ENCODE measurements at places on chromosomes 6 and 20.

- DNase-seq, result no peak
These were observed at the start of gene IMPG1 for GRCh38 chr6:76072562-76072961. Gene IMPG1, minus strand, starts transcription at chr6:76072662. Its CDS starts 174 bp downstream, at chr6:76072488.

- no peak for DNase-seq
These were observed 144.0 kb downstream of the LRRC1 start for GRCh38 chr6:53938810-53939209.

- DNase-seq, result no peak
These were observed 11.6 kb downstream of the CHRNA4 start for GRCh38 chr20:63349516-63349895.

GRCh38 chr6:114713690-114714089 is 370.9 kb upstream of the HS3ST5 start:
- DNase-seq, result no peak

GRCh38 chr6:217048-217659 is 75.1 kb upstream of the DUSP22 start:
- DNase-seq, result no peak

GRCh38 chr20:52280407-52280806 is 88.8 kb upstream of the ZFP64 start:
- no peak for DNase-seq

GRCh38 chr6:99521633-99522151 is 6.5 kb upstream of the USP45 start:
- no peak for DNase-seq

DNA sequence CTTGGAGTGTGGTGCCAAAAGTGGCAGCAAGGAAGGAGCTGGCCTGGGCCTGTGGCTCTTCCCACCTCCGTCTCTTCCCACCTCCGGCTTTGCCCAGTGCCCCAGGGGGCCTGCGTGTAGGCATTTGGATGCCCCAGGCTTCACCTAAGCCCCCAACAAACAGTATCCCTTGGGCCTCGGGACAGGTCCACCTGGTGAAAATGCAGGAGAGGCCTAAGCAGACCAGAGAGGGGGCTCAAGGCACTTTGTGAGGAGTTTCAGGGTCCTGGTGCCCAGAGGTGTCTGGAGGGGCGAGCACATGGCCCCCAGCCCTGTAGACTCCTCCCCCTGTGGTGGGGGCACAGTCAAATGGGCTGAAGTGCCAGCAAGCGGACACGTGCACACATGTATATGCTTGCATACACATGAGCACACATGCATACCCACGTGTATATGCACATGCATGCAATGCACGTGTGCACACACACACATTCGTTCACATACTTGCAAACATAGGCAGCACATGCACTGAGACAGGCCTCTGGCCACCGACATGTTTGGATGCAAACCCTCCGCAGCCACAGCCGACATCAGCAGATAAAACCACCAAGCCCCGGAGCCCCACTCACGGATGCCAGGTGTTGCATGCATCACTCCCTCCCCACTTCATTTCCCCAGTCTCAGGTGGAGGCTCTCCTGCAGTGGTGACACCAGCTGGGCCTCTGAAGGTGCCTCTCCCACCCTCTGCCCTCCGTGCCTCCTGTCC is 124.5 kb downstream of the TAF4 start:
- DNase-seq, result no peak

GRCh38 chr6:99590728-99591672 is 15.6 kb upstream of the PRDM13 start:
- no peak for DNase-seq

DNA sequence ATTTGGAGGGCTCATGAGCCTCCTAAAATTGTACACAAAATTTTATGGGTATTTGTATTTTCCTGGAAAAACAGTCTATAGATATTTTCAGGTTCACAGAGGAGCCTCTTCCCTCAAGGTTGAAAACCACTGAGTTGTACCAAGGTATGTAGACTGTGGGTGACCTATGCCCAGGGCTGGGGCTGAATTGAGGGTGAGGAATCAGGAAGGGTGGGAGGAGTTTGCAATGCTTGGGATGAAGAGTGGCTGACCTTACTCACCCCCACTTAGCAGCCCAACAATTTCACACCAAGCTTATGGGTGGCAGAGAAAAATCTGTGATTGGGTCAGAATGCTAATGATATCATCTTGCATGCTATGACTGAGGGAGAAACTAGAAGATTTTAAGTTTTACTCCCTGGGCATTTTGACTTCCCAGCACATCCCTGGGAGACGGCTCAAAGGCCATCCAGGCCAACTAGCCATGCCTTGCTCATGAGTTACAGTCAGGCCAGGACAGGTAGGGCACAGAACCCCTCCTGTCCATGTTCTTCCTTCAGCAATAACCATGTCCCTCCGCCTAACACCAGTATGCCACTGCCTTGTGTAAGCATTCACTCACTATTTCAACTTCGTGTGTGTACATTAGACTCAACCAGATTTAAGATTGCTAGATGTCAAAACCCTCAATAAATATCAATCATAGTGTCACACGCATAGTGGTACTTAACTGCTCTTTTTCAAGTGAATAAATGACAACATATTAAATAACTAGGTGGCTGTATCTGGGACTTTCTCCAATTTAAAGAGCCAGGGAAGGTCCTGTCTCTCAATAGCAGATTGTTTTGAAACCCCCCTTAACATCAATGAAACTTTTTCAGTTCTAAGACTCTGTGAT is 16.6 kb downstream of the ADTRP start:
- DNase-seq, result no peak

- no peak for DNase-seq
These were observed 56.7 kb downstream of the SLC22A1 start for GRCh38 chr6:160178271-160178670.

DNA sequence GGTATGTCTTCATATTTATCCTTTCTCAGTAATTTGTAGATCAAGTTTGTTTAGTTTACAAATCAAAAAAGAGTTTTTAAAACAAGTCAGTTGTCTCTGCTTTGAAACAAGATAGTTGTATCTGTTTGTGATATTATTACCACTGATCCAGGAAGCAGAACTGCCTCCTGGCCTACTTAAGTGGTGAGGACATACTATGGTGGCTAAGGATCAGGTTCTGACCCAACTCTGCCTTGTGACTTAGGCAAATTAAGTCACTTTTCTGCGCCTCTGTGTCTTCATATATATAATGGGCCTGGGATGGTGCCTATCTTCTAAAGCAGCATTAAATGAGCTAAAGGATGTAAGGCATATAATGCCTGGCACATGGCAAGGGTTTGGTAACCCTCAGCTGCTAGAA is 8.7 kb downstream of the ANKS1A start:
- no peak for DNase-seq

DNA sequence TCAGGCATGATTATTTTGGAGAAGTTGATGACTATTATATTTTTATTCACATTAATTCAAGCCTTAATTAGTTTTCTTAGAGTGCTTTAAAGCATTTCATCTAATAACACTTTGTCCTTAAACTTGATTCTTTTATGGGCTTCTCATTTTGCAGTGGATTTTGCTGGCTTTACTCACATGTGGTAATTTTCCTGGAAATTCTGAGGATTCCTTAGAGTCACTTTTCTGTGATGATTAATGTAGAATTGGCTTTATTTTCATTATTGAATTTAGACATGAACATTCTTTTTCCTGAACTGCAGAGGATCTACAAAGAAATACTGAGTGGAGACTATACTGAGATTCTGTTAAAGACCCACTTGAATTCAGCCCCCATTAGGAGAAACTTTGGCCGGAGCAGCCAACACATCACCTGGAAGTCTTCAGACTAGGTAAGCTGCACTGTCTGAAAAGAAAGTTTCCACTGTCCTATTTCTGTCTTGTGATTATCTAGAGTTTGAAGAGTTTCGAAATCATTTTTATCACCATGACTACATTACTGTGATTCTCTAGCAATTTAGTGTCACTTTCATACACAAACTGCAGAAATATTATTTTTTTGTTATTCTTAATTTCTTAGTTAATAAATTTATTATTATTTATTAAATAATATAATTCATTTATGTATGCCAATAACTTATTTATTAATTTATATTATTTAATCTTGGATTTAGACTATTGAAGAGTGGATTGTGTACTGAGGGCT is 1.9 kb downstream of the RFPL4B start:
- DNase-seq, result no peak

DNA sequence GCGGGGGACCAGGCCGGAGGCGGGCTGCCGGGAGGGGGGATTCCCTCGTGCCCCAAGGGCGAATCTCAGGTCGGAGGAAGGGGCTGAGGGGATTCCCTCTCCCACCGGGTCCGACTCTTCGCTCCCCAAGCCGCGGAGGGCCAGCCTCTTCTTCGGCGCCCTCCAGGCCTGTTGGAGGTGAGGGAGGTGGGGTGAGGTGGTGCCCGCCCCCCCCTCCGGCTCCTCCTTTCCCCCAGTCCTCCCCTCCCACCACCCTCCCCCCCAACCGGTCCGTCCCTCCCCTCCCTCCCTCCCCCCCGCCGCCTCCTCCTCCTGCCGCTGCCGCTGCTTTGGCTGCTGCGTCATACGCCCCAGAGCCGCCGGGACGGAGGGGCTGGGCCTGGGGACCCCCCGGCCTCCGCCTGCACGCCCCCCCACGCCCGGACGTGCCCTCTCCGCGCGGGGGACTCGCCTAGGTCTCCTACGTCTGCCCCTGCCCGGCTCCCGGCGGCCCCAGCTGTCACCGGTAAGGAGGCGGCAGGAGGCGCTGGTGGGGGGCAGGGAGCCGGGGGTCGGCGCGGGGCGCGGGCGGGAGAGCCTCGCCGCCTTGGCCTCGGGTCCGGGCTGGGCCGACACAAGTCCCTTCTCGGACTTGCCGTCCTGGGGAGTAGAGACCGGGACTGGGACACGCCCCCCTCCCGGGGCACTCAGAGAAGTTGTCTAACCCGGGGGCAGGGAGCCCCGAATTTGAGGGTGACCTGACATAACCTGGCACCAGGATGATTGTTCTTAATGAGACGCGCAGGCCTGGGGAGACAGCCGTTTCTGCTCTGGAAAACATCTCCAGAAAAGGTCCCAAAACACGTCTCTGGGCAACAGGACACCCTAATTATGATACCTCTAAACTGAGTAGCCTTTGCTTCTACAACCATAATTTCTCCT is at the start of gene PHF1:
Gene PHF1 (plus strand): TSS at position 304 of the 921 bp plus-strand sequence. CDS start 1,250 bp downstream, outside the sequence.
- DNase-seq, result peak; percentile 66

DNA sequence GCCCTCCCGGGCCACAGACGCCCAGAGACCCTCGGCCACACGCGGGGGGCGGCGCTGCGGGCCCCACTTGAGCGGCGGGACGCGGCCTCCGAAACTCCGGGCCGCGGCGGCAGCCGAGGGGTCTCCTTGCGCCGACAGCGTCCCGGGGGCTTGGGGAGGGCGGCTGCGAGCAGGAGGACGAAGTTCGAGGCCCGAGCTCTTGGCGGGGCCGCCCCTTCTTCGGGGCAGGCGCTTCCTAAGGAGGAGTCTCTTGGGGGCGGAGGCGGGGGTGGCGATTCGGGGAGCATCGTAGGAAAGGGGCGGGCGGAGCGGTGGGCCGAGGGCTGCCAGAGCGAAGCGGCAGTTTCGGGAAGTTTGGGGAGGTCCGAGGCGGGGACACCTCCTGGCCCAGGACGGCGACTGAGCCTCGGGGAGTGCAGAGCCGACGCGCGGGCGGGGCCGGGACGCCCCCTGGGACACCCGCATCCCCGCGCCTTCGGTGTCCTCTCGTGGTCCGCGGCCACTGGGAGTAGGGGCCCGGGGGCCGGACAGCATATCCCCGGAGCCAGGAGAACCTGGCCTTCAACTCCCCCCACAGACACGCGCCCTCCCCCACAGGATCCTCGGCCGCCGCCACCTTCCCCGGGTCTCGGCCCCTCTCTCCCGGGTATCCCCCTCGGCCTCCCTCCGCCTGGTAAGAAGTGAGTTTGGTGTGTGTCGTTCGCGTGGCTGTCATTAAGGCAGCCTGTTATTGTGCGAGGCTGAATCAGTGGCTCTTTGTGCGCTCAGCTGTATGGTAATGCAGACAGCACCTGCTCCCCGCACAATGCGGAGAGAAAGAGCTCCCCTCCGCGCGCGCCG is 613 bp upstream of the DLL1 start:
- DNase-seq, result peak; percentile 67

DNA sequence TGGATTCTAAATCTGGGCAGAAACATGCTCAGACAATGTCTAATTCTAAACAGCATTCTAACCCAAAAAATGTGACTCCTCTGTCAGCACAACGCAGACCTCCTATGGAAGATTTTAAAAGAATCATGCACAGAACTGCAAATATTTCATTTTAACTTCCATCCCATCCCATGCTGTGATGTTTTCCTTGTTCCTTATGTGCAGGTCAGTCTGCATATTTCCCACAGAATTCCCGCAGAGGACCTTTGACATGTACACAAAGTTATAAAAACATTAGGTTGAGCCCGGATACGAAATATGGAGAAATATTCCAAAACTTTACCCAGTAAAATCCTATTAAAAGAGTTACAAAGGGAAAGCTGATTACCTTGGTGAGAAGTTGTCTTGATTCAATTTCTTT is 467.1 kb upstream of the EPHA7 start:
- DNase-seq, result no peak

DNA sequence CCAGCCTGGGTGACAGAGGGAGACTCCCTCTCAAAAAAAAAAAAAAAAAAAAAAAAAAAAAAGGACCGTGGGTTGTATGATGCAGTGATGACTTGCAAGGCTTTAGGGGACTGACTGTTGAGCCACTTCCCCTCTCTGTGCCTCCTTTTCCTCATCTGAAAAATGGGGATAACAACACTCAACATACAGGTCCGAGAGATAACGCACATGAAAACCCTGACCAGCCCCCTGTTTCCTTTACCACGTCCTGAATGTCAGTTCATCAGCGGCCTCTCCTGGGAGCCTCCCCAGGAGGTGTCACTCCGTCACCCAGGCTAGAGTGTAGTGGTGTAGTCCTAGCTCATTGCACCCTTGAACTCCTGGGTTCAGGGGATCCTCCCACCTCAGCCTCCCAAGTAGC is 3.9 kb downstream of the SLA2 start:
- no peak for DNase-seq

- no peak for DNase-seq
These were observed 13.7 kb downstream of the PIGT start for GRCh38 chr20:45429618-45430017.

DNA sequence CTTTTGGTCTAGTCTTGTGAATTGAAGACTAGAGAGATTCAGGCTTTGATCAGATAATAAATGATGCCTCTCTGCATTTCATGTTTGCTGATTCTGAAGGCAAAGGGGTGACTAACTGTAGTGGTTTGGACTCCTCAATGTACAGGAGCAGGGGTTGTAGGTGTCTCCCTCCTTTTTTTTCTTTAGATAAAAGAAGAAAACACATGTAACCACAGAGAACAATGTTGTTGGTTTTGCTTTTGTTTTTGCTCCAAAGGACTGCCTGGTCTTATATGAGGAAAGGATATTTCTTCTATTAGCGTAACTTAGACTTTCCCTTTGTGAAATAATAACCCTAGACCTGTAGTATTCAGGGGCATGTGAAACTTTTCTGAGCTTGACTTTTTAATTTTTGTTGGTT is 53.2 kb downstream of the RFPL4B start:
- DNase-seq, result no peak

- DNase-seq, result no peak
These were observed 80.5 kb downstream of the SMLR1 start for GRCh38 chr6:130907687-130908086.

- no peak for DNase-seq
These were observed 223.6 kb downstream of the TTLL2 start for GRCh38 chr6:167548451-167548850.

- DNase-seq, result no peak
These were observed 219.8 kb upstream of the MANEA start for GRCh38 chr6:95357380-95358020.

- peak; percentile 36 for DNase-seq
These were observed 1.5 kb upstream of the GGT7 start for GRCh38 chr20:34874094-34874654.

- no peak for DNase-seq
These were observed 275.9 kb upstream of the EXOC2 start for GRCh38 chr6:968791-969190.

- no peak for DNase-seq
These were observed 60.2 kb downstream of the ASXL1 start for GRCh38 chr20:32418376-32418775.

GRCh38 chr6:26359765-26360164 is 5.2 kb upstream of the BTN3A2 start:
- DNase-seq, result no peak

Measured in NCI-H1930 (cell line).